ENCODE measurements at places on chromosomes 3 and 15.

GRCh38 chr3:42550250-42550649, 31.5 kb downstream of the SEC22C start:
- DNase-seq: no peak

DNA sequence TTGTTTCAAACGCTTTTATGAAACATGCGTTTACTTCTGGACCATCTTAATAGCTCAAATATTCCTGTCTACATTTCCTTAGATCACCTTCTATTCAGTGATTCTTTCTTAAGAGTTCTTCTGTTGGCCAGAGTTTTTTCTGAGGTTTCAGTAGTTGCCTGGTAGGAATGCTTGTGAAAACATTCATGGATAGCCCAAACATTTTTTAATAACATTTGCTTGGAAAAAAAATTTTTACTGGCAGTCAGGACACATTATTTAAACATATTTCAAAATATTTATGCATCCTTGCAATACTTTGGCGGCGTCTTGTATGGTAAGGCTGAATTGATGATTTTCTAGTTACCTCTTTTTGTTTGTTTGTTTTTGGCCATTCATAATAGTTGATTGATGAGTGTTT, 47.4 kb upstream of the ZBTB20 start:
- DNase-seq: no peak

GRCh38 chr3:55885721-55886120, 398.6 kb upstream of the WNT5A start:
- DNase-seq: no peak

DNA sequence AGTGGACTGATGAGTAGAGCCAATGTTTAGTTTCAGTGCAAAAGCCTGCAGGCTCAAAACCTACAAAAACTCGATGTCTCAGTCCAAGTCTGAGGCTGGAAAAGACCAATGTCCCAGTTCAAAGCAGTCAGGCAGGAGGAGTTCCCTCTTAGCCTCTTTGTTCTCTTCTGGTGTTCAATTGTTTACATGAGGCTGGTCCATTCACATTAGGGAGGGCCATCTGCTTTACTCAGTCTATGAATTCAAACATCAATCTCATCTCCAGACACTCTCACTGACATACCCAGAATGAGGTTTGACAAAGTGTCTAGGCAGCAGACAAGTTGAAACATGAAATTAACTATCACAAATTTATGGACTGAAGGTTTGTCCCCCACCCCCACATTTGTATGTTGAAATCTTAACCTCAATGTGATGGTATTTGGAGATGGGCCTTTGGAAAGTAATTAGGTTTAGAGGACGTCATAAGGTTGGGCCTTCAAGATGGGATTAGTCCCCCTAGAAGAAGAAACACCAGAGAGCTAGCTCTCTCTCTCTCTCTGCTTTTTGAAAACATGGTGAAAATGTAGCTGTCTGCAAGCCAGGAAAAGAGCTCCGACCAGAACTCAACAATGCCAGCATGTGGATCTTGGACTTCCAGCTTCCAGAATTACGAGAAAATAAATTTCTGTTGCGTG, 438.5 kb upstream of the RGMA start:
- DNase-seq: no peak

DNA sequence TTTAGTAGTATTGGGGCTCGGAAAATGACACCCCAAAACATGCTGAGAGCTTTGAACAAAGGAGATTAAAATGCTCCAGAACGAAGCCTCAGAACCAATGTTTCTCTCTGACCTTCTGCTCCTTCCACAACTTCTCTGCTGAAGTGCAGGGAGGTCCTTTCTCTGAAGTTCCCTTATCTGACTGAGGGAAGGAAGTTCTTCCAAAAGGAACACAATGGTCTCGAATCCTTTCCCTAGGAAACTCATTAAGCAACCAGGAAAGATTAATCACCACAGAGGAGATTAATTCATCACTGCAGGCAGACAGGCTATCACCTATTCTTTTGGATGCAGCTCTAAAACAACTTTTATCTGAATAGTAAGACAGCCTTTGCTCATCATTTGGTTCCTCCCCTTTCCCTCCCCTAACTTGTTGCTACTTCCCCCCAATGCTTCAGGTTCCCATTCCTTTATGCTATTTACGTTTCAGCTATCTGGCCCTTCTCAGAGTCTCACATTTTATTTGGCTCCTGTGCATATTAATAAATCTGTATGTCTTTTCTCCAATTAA, 18.2 kb upstream of the WDR49 start:
- no peak for DNase-seq

- no peak for DNase-seq
Observed at GRCh38 chr3:182412066-182412465, 381.2 kb upstream of the ATP11B start.

DNA sequence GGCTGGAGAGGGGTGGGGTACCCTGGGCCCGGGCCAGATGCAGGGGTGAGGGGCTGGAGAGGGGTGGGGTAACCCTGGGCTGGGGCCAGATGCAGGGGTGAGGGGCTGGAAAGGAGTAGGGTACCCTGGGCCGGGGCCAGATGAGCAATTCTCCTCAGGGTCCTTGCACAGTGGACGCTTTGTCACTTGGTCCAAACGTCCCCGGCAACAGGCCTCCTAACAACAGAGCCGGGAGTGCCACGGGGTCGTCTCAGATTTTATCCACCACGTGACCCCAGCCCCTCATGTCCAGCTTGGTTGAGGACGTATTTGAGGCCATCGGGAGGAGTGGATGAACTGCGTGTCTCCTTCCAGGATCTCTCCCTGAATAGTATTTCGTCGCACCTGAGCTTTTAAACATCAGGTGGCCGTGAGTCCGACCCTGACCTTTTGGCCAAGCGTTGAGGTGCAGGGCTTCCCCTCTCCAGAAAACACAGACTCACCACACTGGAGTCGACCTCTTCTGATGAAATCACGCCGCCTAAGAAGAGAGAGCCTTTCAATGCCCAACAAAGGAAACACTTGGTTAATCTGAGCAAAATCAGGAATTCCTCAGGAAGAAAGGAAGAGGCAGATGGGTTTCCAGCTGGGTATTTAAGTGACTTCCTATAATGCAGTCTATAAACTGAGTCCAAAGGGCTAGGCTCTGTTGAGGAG, 12.8 kb upstream of the LRRC15 start:
- DNase-seq: no peak

DNA sequence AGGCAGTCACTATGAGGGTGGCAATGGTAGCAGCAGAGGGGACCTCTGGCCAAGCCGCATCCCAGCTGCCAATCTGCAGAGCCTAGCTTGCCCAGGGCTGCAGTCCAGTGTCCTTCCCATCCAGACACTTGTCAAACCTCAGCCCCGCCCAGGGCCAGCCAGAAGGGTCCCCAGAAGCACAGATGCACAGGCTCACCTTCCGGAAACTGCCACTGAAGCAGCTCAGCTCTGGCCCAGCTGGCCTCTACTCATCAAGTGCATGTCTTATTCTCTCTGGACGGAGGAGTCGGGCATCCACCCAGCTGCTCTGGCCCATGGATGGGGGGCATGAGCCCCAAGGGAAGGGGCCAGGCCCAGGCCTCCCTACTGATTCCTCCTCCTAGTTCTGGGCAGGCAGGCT, 69.2 kb downstream of the DNAJB8 start:
- DNase-seq: no peak

Data from activated CD4-positive, alpha-beta T cell treated with anti-CD3 and anti-CD28 coated beads, Interleukin-10, Interleukin-2, amounts not matched to agents 100 ng/mL and 50 ng/mL, durations not matched to agents 16 hours and 8 hours (primary cell).